Mucosa of gallbladder (tissue), 1 donor: ENCODE measurements at places on chromosomes 12 and 14. TPM values are rescaled to one million over a fixed set of nuclear protein-coding genes. Genes with fewer than 3 reads are reported as not detected.

DNA sequence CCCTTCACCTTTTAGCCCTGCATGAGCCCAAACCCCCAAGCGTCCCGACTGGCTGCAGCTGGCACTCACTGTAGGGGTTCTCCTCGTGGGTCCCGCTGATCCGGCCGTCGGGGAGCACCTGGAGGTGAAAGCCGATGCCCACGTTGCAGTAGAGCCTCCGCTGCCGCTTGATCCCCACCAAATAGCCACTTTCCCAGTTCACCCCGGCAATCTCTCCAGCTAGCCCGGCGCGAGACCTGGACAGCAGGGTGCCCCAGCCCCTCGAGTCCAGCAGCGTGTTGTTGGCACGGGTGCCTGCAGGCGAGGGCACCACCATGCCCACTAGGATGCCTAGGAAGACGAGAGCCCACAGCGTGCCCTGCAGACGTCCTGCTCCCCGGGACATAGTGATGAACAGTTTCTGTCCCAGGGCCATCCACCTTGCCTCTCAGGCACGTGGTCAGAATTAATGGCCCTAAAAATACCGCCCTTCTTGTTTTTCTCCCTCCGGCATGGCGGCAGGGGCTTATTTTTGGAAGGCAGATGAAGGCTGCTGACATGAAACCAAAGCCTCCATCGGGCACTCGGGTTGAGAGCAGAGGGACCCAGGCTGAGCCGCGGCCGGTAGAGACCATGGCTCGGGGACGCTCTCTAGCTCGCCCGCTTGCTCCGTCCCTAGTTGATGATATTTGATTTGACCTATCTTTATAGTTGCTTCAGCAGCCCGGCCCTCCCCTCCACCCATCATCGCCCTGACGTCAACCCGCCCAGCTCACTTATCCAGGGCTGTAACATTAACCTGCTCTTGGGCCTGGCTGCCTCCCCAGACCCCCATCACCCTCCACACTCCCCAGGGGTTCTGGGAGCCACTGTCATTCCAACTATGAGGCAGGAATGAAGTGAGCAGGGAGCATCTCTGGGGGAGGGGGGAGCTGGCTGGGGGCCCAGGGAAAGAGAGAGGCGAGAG, at the start of gene FGF6:
Gene FGF6 (minus strand): TSS at position 660 of the 946 bp plus-strand sequence. CDS start 245 bp downstream, at position 415.
- no peak for DNase-seq

DNA sequence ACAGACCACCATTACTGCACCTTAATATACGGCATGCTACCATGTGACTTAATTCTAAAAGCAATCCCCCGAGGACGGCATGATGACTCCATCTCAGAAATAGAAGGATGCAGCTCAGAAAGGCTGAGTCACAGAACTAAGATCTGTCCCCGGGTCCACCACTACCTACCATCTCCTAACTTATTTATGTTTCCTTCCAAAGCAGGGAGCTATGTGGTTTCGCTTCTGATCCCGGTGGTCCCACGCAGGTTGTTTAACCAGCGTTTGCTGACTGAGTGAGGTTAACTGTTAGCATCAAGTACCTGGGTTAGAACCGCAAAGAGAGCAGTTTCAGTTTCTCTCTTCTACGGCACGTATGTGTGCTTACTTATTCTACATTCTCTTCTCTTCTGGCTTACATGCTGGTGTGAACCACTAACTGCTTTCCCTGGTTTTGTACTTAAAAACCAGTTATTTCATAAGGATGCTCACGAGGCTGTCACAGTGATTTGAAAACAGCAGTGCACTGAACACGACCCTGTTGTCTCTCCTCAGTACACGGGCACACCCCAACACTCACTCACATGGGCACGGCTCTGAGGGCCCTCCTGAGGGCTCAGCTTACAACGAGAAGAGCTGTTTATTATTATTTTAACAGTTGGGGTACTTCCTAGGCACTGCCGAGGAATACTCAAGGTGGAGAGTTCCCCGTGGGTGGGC, 66.7 kb downstream of the CCDC88C start:
- DNase-seq: no peak

GRCh38 chr12:10362828-10363657, 26.8 kb downstream of the KLRK1 start:
- no peak for DNase-seq

The WNT1 gene
- total RNA-seq: 0.29 TPM

- DNase-seq: no peak
Measured at GRCh38 chr12:19822476-19822875, 383.2 kb downstream of the AEBP2 start.

DNA sequence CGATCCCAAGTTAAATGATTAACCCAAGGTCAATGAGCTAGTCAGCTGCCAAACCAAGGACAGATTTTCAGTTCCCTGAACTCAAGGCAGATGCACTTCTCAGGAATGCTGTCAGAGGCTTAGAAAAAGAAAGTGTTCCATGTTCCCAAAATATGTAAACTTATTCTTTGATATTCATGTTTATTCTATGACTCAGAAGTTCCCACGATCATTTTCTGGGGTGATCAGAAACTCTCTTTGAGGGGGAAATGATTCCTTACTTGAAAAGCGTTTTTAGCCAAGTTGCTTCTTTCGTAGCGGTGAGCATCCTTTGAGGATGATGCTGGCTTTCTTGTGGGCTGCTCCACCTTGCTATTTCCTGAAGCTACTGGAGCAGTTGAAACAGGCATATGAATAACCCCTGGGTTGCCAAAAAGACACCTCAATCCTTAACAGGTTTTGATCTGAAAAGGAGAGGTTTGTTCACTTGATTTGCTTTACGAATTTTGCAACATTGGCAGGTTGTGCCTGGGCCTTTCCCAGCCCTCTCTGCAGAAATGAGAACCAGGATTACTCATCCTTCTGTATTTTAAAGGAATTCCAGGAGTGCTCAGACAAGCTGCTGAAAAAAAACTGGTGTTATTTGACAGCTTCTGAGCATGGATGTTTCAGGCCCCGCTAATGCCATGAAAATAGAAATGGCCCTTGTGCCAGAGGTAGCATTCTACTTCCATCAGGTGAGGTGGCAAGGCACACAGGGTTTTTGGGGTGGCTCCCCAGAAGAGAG, 121.4 kb upstream of the HIF1A start:
- no peak for DNase-seq

GRCh38 chr12:27331291-27331926, 1.2 kb upstream of the BMAL2 start:
- DNase-seq: no peak

- peak; percentile 41 for DNase-seq
Measured at GRCh38 chr14:51547260-51547659, 104.5 kb upstream of the FRMD6 start.
